ELR (cell line): ENCODE measurements at places on chromosomes 12 and 14.

- no peak for DNase-seq
Observed at GRCh38 chr12:13273850-13274249, 77.3 kb downstream of the EMP1 start.

DNA sequence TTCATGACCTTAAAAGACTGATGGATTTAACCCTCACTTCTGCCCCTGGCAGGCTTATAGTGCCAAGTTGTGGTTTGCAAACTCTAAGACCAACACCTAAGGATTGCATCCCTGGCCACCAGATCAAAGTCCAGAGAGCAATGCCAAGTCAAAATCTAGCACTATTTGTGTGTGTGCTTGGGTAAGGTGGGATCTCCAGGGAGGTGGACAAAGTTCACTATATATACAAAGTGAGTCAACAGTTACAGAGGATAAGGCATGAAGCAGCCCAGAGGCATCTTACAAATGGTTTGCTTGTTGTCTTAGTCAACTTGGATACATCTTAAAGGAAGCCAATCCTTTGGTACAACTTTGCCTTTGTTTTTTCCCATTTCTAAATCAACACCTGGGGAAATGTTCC lies 137.3 kb downstream of the MSRB3 start:
- DNase-seq = peak; percentile 67

DNA sequence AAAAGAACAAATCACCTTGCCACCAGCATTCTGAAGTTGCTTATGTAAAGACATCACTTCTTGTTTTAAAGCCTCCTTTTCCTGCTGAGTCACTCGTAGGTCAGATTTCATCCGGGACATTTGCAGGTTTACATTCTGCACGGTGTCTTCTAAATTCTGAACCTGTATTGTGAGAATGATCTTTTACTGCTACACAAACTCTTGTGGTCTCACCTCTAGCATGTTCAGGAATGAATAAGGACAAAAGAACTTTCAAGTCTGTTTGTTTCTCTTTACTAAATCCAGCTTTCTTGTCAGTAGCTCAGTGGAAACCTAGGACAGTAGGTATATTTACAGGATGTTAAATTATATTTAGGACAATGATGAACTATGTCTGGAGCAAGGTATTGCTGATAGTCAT lies 73.5 kb upstream of the SAV1 start:
- peak; percentile 60 for DNase-seq

- DNase-seq = peak; percentile 53
Observed at GRCh38 chr12:50618864-50619609, 114.3 kb downstream of the DIP2B start.

- DNase-seq = no peak
Observed at GRCh38 chr12:84375449-84376170, 537.0 kb downstream of the SLC6A15 start.

- no peak for DNase-seq
Observed at GRCh38 chr14:50113381-50114035, 2.9 kb downstream of the VCPKMT start.

GRCh38 chr14:77616133-77616453 lies 344 bp downstream of the SPTLC2 start:
- DNase-seq = no peak

- DNase-seq = peak; percentile 20
Observed at GRCh38 chr12:122024132-122024785, 2.6 kb downstream of the BCL7A start.

DNA sequence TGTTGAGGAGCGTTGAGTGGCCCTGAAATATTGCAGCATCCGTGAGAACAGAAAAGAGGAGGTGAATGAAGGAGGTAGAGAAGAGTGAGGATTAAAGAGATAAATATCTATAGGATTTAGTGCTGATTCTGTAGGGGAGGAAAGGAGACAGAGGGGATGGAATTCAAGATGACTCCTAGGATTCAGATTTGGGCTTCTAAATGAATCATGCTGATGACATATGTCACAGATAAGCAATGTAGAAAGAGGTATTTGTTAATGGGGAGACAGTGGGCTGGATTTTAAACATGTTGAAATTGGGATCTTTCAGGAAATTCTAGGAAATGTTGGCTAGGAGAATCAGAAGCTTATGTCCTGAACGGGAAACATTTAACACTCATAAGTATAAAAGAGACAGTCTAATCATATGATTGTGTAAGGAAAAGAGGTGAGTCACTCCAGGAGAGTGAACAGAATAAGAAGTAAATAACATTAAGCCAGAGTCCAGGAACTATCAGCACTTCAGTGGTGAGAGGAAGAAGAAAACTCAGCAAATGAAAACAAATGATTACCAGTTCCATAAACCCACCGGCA lies 58.1 kb upstream of the DIO2 start:
- peak; percentile 23 for DNase-seq

GRCh38 chr12:120137833-120138232 lies 21.3 kb upstream of the RAB35 start:
- no peak for DNase-seq

GRCh38 chr14:39246618-39247017 lies 12.9 kb downstream of the MIA2 start:
- DNase-seq = peak; percentile 26

- no peak for DNase-seq
Observed at GRCh38 chr14:75283833-75284563, 5.4 kb downstream of the FOS start.

- no peak for DNase-seq
Observed at GRCh38 chr12:80802652-80803400, 86.1 kb downstream of the MYF5 start.

DNA sequence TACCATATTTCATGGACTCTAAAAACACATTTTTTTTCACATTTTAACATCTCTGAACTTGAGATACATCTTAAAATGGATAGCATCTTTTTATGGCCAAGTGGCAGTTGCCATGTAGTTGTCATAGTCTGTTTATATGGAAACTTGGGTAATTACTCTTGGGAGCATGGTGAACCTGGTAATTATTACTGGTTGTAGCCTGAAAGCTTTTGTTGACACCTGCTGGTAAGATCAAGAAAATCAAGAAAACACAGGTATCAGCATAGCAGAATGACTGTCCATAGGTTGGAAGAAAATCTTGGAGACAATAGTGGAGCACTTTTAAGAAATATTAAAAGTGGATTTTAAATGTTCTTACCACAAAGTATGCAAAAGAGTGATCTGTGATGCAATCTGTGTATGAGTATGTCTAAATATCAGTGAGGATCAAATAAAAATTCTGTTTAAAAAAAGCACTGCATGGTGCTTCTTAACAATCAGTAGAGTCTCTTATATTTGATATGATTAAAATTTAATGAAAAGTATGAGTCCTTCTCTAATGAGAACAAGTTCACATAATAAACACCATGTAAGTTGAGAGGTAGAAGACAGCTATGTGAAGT lies 44.2 kb downstream of the TTC8 start:
- peak; percentile 44 for DNase-seq

- peak; percentile 76 for DNase-seq
Observed at GRCh38 chr12:106282457-106283097, 20.0 kb upstream of the TCP11L2 start.

- no peak for DNase-seq
Observed at GRCh38 chr12:132214891-132215290, 70.6 kb downstream of the NOC4L start.

GRCh38 chr14:50659327-50659974 lies 8.7 kb downstream of the SAV1 start:
- DNase-seq = no peak

DNA sequence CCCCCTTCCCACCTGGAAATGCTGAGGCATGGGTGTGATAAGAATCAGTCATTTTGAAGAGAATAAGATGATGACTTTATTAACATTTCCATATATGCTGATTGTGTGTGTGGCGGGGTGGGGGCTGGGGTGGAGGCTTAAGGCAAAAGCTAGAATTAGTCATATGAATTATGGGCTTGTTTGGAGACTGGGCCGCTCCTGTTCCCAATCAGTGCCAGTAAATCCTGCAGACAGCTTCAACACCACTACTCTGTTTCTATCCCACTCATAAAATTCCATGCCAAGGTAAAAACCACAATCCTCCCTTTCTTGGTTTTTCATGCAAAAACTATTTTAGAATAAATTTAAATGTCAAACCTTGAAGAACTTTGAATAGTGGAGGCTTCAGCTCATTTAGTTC lies 29.9 kb upstream of the SLC38A2 start:
- peak; percentile 71 for DNase-seq

- DNase-seq = no peak
Observed at GRCh38 chr12:48969160-48969771, 2.3 kb downstream of the WNT10B start.

DNA sequence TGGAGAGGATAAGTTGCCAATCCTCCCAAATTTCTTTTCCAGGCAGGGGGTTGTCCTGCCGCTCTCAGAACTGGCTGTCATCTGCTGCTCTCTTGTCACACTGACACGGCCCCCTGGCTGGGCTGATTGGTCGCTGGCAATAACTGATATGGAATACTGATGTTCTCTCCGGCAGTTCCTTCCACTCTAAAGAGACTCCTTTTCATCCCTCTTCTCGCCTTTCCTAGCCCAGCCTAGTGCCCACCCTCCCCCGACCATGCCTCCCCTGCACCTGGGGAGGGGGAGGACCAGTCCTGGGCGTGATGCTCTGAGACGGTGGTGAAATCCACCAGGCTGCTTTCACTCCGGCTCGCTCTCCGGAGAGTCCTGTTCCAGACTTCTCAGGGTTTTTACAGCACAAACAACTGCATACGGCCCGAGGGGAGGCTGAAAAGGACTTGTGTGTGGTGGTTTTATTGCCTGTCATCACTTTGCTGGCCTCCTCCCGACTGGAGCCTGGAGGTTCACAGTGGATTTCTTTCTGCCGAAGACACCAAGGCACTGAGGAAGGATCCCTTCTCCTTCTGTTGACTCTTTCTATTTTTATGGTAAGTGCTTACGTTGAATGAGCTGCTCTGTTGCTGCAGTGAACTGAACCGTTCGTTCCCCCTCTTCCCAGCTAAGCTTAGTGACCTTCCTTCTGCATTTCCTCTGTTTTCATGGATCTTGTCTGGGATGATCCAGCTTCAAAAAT lies at the start of gene ANO4:
TSS of gene ANO4 (plus strand) at position 336 of the 733 bp plus-strand sequence. CDS start 107,010 bp downstream, outside the sequence.
- DNase-seq = peak; percentile 2

GRCh38 chr12:75635606-75636444 lies 124.4 kb upstream of the KRR1 start:
- peak; percentile 98 for DNase-seq

- peak; percentile 64 for DNase-seq
Observed at GRCh38 chr12:104802208-104802607, 155.9 kb downstream of the SLC41A2 start.

- no peak for DNase-seq
Observed at GRCh38 chr12:57751432-57751787, 700 bp downstream of the CDK4 start.

GRCh38 chr14:92944976-92945375 lies 22.0 kb downstream of the CHGA start:
- DNase-seq = no peak

DNA sequence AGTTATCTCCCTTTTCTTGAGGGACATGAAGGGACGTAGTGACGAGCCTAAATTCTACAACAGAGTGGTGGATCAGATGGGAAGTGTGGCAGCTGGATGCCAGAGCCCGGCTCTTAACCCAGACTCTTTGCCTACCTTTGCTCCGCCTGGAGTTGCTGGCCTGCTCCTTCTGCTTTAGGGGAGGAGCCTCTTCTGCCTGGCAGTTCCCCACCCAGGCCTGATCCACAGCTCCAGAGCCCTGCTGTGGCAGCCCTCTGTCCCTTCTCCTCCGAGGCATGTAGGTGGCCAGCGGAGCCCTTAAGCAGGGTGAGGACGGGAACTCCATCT lies 2.3 kb upstream of the PRPH start:
- DNase-seq = no peak
